ENCODE measurements at places on chromosomes 1 and 21.

DNA sequence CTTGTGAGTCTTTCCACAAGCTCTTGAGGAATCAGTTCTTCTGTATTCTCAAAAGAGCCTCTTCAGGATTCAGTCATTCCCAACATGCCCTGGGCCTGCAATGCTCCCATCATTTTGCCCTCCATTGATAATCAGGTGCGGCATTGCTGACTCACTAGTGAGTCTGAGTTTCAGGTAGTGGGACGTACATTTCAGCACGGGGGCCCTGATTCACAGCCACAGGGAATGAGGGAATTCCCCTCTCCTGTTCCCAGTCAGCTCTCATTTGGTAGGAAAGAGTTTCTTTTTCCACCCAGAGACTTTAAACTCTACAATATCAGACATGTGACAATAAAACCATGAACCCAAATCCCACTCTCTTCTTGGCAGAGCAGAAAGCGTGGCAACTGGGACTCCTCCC, 3.7 kb upstream of the IRF6 start:
- no peak for DNase-seq

DNA sequence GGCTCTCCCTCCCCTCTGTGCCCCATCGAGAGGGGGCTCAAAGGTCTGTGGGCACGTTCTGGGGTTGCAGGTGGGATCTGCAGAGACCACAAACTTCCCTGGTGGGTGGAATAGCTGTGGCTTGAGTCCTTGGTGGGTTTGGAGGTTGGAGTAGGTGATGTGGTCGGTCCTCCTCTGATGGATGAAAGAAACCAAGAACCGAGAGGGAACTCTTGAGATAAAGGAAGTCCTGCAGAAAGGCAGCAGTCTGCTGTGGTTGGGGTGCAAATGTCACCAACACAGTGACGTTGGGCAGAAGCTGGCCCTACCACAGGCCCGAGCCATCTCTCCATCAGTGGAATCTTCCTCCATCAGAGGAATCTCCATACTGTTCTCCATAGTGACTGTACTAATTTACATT, 171.8 kb downstream of the FCRL5 start:
- no peak for DNase-seq

- no peak for DNase-seq
Observed at GRCh38 chr1:26724926-26725325, 29.1 kb downstream of the ARID1A start.

- DNase-seq, result no peak
Observed at GRCh38 chr1:226890331-226891108, 20.1 kb downstream of the PSEN2 start.

DNA sequence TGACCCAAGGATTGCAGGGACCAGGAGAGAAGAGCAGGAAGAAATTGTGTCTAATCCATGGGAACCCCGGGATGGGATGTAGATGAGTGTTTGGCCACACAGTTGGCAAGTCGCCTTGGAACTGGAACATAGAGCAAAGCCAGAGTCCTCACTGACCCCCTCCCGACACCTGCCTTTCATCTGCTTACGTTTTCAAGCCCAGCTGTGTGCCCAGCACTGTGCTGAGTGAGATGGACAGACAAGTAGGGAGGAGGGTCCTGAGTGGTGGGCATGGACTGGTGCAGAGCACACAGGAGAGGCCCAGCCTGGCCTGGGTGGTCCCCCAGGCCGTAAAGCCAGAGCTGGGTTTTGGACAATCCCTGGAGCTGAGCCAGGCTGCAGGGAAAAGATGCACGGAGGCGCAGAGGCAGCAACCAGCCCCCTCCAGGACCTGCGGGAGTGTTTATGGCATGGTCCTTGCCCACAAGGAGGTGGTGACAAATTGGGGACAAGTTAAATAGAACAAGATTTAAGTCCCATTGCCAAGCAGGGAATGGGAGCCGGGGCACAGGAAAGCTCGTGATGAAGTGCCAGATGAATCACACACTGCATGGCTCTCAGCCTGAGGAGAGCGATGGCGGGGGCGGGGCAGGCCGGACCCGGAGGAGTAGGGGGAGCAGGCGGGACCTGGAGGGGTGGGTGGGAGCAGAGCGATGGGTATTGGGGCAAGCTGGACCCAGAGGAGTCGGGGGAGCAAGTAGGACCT, 157.8 kb upstream of the VAMP3 start:
- DNase-seq, result no peak

DNA sequence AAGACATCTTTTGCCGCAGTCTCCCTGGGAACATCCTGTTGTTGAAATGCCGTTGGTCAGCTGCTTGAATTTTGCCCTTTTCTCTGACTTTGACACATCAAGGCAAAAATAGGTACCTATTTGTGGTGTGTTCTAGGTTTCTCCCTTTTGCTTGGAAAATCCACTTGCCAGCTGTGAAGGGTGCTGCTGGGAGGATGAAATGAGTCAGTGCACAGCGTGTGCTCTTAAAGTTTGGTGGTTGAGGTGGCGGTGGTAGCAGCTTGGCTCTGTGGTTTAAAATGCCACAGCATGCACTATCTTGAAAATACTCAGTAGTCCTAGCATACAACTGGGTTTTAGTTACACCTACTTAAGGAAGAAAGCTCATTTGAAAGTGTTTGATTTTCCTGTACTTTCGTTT, 183.8 kb downstream of the DHRS3 start:
- DNase-seq, result peak; percentile 91

GRCh38 chr1:226128487-226129075, 58.0 kb downstream of the ACBD3 start:
- DNase-seq, result no peak

DNA sequence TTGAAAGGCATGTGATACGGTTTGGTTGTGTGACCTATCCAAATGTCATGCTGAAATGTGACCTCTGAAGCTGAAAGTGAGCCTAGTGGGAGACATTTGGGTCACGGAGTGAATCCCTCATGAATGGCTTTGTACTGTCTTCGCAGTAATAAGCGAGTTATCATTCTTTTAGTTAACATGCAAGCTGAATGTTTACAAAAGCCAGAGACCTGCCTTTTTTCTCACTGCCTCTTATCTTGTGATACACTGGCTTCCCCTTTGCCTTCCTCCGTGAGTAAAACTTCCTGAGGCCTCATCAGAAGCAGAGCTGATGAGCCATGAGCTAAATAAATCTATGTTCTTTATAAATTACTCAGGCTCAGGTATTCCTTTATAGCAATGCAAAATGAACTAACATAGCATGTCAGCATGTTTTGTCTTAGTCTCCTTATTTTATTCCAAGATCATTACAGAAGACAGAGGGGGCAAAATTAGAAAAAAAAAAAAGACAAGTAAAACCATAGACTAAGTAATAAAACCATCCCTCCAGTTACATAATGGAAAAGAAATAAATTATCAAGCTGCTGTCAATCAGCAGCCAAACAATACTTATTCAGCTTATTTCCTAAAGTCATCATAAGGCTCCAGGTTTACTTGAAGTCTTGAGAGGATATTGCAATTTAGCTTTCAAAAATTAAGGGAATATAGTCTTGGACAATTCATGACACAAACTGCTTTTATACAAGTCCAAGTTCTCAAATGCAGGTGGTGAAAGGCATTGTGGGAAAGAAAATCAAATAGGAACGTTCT, 12.1 kb downstream of the RGS18 start:
- DNase-seq, result peak; percentile 93
